ENCODE measurements at places on chromosomes 16 and 17.

GRCh38 chr16:57781741-57782606 lies 20.3 kb downstream of the KIFC3 start:
- no peak for DNase-seq

GRCh38 chr16:67833030-67833414 lies 9.1 kb upstream of the THAP11 start:
- DNase-seq: no peak

GRCh38 chr17:41211845-41212466 lies 14.5 kb upstream of the KRTAP9-2 start:
- DNase-seq: peak; percentile 1

DNA sequence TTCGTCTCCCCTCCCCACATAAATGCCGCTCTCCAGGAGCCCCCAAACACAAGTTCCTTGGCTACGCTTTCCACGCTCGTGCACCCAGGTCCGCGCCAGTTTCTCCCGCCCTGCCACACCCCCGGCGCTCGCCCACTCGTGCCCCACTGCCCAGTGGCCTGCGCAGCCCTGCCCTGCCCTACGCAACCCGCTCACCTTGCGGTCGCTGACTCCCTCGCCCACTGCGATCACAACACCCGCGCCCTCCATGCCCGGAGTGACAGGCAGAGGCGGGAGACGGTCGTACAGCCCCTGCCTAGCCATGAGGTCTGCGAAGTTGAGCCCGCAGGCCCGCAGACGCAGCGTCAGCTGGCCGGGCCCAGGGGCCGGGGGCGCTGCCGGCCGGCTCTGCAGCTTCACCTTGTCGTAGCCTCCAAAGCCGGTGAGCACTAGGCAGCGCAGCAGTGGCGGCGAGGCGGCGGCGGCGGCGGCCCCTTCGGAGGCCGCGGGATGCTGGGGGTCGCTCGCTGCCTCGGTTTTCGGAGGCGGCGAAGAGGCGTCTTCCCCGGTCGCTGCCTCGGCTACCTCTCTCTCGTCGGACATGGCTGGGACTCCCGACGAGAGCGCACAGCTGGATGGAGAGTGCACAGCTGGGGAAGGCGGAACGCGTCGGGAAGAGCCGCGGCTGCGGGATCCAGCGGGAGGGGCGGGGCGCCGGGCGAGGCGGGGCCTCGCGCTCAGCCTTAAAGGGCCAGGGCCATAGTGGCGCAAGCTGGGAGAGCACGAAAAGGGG lies at the start of gene VAT1:
Gene VAT1, minus strand, starts transcription at position 645 of the 772 bp plus-strand sequence. Its CDS starts 63 bp downstream, at position 582.
- peak; percentile 61 for DNase-seq

DNA sequence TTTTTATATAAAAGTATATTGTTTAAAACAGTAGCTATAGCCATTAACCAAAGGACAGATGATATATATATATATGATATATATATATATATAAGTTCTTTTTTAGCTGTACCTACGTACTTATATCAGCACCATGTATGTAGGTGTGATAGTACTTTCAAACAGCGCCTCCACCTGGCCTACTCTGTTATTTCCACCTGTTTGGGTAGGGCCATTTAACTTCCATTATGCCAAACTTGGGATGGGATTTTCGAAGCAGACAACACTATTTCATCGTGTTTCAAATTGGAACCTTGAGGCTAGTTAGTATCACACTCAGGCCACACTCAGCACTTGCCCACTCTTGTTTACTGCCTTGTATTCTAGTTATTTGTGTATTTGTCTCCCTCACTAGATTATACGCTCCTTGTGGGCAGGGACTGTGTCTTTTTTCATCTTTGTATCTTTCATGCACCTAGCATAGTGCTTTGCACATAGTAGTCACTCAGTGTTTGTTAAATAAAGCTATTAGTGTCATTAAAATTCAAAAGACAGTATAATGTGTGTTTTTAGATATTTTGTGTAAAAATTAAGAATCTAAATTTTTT lies 11.8 kb upstream of the CLTC start:
- no peak for DNase-seq

GRCh38 chr16:66326991-66327513 lies 39.4 kb upstream of the CDH5 start:
- DNase-seq: no peak

DNA sequence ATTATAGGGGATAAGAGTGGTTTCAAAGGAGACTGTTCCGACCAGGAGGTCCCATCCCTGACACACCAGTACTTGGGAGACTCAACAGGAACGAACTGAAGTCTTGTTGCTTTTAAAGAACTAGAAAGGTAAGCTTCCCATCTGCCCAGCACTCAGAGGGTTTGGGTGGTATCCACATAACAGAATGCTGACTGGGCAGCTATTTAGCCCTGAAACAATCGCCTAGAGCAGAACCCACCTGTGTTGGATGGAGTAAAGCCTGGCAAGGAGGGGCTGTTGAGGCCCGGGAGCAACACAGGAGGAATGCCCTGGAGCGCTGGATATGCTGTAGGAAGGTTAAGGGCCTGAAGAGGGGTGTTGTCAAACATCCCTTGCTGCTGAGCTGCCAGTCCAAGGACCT lies 254.9 kb downstream of the ZFHX3 start:
- no peak for DNase-seq

- DNase-seq: no peak
Observed at GRCh38 chr17:47855737-47856136, 4.8 kb upstream of the SP6 start.

DNA sequence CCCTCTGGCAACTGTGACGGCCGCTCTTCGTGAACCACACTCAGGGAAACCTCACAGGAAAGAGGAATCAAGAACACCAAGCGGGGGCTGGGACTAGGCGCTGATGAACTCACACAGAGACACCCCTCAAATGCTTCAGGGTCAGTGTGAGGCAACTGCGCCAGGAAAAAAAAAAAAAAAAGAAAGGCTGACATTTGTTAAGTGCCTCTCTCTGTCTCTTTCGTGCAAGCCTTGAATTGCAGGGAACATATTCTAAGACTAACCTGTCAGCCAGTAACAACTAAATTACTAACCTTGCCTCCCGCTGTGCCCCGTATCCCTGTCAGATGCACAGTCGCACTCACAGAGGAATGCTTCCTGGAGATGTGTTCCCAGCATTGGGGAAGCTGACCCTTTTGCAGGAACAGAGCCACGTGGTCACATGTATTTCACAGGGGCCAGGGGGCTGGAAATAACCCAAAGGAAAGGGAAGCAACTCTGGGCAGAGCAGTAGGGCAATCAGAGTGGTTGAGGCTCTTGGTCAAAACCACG lies 247.8 kb downstream of the XYLT1 start:
- DNase-seq: no peak

DNA sequence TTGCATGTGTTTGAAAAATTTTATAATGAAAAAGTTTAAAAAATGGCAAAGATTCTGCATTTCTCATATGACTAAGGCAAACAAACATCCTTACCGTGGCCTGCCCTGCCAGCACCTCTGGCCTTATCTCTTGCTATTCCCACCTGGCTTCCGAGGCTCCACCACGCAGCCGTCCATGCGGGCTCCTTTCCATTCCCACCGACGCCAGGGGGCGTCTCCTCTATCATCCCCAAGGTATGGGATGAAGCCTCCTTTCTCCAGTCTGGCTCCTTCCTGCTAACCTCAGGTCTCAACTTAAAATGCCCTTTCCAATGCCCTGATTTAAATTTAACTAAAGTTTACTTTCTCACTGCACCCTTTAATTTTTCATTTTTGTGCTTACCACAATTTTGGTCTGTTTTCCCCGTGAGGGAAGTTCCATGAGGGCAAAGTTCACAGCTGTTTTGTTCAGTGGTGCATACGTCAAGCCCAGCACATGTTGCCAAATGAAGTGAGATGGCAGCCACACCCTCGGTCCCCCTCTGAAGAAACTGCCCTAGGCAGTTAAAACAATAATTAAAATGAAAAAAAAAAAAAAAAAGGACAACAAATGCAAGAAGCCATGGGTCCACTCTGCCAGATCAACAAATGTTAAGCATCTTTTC lies 13.3 kb upstream of the SDK2 start:
- DNase-seq: no peak

DNA sequence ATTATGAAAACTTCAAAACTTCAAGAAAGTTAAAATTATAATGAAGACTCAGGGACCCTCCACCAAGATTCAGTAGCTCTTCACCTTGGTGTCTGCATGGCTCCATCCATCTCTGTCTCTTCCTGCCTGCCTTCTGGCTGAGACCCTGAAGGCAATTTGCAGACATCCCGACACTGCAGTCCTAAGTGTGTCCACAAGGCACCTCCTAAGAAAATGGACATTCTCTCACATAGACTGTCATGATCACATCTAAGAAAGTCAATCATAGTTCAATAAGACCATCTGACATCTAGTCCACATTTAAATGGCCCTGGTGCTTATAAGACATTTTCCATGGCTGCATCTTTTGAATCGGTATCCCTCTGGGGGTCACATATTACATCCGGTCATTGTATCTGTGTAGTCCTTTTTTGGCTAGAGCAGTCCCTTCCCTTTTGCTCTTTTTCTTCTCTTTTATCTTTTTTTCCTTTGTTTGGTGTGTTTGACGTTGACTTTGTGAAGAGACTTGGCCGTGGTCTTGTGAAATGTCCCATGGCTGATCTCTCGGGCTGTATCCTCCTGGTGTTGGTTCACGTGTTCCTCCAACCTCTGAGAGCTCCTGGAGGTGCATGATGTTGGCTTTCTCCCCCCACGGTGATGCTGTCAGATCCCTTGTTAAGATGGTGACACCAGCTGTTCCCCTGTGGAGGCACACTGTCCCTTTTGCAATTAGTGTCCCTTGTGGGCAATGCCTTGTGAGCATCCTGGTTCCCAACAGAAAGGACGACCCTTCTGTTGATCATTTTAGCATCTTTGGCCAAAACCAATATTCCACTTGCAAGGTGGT lies 5.0 kb upstream of the TNFRSF13B start:
- DNase-seq: no peak

DNA sequence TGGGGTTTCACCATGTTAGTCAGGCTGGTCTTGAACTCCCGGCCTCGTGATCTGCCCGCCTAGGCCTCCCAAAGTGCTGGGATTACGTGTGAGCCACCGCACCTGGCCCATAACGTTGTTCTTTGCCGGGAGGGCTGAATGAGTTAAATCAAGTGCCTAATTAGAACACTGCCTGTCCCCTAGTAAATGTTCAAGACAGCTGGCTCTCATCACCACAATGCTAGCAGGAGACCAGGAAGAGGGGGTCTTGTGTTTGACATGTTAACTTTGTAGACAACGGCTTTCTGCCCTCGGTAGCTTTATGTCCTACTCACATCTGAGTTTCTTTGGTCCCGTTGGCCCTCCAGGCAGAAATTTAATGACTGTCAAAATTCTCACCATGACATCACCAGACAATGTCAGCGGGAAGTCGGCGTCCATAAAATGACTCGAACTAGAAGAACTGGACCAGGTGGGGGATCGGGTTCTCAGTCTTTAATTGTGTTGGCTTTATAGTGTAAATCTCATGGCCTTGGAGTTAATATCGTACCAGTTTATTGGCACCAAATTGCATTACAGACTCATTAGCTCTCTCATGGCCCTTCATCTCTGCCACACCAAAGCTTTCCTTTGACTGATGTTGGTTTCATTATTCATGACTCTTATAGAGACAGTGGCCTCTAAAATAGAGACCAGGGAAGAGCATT lies 11.4 kb upstream of the ITPRIPL2 start:
- no peak for DNase-seq

DNA sequence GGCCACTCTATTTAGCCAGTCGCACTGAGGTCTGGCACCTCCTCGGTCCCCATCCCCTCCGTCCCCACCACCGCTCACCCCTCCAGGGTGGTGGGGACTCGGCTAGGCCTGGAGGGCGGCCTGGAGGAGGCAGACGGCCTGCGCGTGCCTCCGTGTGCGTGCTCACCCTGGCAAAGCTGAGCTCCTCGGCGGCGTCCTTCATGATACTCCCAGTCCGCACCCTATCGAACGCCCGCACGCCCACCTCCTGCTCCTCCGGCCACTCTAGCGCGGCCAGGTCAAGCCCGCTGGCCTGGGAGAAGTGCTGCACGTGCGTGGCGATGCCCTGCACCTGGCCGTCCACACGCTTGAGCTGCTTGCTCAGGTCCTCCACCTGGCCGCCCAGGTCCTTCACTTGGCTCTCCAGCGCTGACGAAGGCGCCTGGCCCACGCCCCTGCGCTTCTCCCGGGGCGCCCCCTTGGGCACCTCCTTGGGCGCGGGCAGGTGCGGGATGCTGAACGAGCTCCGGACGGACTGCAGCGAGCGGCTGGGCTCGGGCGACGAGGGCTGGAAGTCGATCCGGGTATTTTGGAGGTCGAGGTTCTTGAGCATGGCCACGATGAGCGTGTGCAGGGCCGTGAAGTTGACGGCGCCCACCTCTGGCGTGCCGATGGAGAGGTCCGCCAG lies 644 bp downstream of the QRICH2 start:
- no peak for DNase-seq

GRCh38 chr17:3485481-3486068 lies 9.8 kb downstream of the ASPA start:
- DNase-seq: no peak

- no peak for DNase-seq
Observed at GRCh38 chr16:63613701-63614100, 1508.2 kb downstream of the CDH11 start.

DNA sequence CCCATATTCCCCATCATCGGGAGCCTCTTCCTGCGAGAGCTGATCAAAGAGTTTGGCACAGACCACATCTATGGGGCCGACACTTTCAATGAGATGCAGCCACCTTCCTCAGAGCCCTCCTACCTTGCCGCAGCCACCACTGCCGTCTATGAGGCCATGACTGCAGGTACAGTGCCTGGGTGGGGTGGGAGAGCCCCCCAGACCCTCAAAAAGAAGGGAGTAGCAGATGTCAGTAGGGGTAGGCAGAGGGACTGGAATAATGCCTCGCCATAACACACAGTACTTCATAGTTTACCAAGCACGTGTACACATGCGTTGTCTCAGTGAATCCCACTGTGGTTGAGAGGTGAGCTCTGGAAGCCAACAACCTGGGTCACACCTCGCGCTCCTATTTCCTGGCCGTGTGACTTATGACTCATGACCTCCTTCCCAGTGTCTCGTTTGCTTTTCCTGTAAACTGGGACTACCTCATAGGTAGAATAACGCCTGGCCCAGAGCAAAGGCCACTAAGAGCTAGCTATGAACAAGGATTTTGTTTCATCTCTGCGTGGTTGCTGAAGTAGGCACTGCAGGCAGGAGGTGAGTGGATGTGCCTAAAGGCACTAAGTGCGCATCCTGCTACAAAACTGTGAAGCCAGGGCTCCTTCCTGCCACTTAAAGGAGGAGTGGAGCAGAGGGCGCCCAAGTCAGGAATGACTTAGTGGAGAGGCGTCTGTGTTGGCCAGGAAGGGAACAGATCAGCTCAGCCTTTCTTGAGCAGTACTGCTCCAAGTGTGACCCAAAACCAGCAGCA lies 5.2 kb downstream of the NAGLU start:
- DNase-seq: peak; percentile 55

- no peak for DNase-seq
Observed at GRCh38 chr17:77717941-77718668, 240.4 kb upstream of the TNRC6C start.

GRCh38 chr16:31377210-31377903 lies 15.8 kb upstream of the ITGAD start:
- DNase-seq: no peak

DNA sequence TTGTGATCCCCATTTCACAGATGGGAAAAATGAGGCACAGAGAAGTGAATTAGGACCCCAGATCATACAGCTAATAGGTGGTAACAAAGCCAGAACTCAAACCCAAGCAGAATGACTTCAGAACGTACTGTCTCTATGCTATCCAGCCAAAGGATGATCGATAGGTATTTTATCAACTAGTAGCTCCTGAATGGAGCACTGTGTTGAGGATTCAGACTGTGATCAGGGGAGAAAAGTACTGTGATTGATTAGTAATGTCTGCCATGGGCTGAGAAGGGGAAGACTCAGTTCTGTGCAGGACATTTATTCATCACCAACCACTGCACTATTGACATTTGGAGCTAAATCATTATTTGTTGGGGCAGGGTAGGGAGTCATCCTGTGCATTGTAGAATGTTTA lies 38.7 kb downstream of the CACNG4 start:
- no peak for DNase-seq

- peak; percentile 61 for DNase-seq
Observed at GRCh38 chr17:15651583-15652110, 32.1 kb upstream of the FBXW10B start.

Measured in activated CD4-positive, alpha-beta T cell treated with anti-CD3 and anti-CD28 coated beads, Interleukin-2, amount 50 U/mL, for 16 hours (primary cell).